ENCODE measurements at places on chromosomes 3 and 15.

DNA sequence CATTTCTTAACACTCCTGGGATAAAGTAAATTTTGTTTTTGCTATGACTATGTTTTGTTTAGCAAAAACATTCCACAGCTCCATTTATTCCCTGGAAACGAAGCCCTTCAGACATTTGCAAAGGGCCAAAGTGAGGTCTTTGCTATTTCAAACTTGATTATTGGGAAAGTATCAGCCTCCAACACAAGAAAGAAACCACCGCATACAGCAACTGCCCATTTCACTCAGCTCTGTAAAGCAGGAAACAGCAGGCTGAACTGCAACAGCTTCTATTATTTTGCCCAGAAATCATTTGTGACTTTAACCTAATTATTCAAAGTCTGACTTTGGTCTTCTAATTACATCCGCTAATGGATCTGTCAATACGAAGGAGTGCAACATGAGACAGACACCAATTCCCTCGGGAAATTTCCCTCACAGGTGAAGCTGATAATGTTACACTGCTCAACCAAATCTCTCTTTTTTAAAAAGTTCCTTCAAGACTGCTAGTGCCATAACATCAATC, 72.1 kb downstream of the RFTN1 start:
- DNase-seq, result no peak

- no peak for DNase-seq
Observed at GRCh38 chr3:175288621-175289020, 429.5 kb downstream of the NAALADL2 start.

DNA sequence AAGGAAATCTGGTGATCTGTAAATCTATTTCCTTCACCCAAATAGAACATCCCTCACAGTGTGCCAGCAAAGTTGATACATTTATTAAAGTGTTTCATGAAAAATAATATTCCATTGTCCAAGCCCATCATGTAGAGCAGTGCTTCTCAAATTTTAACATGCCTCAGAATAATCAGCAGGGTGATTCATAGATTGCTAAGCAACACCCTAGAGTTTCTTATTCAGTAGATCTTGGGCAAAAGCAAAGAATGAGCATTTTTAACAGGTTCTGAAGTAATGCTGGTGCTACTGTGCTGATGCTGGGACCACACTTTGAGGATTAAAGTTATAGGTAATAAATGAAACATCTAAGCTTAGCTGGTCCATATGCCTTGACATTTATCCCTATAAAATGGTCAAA, 210.5 kb downstream of the ZIC4 start:
- no peak for DNase-seq

GRCh38 chr15:69520067-69520466, 67.4 kb downstream of the RPLP1 start:
- DNase-seq, result no peak

- no peak for DNase-seq
Observed at GRCh38 chr15:64462492-64462891, 2.1 kb downstream of the ZNF609 start.

DNA sequence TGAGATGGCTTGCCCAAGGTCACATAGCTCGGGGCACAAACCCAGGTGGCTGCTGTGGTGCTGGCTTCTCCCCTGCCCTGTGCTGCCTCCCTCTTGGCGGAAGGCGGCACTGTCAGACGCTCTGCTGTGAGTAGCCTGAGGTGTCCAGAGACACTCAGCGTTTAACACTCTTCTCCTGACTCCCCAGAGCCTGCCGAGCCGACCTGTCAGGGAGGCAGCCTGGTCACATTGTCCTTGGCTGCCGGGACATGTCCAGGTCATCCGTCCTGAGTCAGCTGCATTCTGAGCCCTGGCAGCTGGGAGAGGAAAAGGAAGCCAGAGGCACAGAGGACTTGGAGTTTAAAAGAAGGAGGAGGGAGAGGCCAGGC, 4.7 kb downstream of the LMAN1L start:
- no peak for DNase-seq

DNA sequence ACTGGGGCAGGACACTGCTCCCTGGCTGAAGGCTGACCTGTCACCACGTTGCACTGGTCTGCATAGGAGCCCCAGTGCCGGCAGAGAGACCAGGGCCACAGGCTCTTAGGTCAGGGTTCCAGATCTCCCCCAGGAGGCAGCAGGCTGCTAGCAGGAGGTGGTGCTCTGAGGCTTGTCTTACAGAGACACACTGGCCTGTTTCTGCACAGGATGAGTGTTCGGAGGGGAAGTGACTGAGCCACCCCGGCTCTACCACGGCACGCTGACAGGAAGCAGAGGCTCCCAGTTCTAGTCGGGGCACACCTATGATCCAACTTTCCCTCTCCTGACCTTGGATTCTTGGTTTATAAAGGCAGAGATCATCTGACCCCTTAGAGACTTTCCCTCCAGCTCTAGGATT, 8.6 kb downstream of the FBXL22 start:
- DNase-seq, result no peak

- DNase-seq, result no peak
Observed at GRCh38 chr3:123068601-123069381, 2.0 kb downstream of the PDIA5 start.

DNA sequence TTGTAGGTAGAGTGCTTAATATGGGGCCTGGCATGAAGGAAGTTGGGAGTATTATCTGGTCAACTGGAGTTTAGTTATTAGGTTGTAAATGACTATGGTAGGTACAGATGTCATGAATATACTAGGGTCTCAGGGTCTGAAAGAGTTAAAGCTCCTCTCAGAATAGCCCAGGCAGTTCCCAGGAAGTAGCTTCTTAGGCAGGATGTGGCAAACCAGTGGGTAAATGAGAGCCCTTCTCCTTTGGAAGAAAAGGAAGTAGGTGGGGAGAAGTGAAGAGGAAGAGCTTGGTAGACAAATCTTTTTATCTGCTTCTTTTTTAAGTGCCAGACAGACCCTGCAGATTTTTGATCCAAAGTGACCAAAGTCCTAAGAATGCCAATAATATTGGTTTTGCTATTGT, 24.5 kb downstream of the MAP2K1 start:
- no peak for DNase-seq

DNA sequence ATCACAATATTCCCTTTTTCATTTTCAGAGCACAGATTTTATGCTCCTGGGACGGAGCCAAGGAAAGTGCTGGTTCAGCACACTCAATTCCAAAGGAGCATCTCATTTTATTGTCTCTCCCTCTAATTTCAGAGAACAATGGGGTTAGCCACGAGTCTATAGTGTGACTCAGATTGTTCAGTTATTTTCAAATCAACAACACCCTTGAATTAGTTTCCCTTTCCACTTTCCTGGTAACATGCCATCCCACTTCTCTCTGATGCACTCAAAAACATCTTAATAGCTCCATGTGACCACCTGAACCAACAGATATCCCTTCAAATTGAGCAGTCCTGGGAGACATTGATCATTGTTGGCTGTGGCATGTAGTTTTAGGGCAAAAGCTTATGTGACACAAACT, 389.7 kb upstream of the MDFIC2 start:
- no peak for DNase-seq
